ENCODE measurements at places on chromosomes 12 and 14.

GRCh38 chr12:66756631-66757030, 77.8 kb upstream of the GRIP1 start:
- DNase-seq: no peak

GRCh38 chr12:41552588-41552987, 364.5 kb downstream of the PDZRN4 start:
- DNase-seq: no peak

GRCh38 chr14:70622111-70622712, 19.5 kb upstream of the TTC9 start:
- DNase-seq: no peak

- DNase-seq: no peak
These were observed 164.2 kb downstream of the CALM1 start for GRCh38 chr14:90560991-90561390.

DNA sequence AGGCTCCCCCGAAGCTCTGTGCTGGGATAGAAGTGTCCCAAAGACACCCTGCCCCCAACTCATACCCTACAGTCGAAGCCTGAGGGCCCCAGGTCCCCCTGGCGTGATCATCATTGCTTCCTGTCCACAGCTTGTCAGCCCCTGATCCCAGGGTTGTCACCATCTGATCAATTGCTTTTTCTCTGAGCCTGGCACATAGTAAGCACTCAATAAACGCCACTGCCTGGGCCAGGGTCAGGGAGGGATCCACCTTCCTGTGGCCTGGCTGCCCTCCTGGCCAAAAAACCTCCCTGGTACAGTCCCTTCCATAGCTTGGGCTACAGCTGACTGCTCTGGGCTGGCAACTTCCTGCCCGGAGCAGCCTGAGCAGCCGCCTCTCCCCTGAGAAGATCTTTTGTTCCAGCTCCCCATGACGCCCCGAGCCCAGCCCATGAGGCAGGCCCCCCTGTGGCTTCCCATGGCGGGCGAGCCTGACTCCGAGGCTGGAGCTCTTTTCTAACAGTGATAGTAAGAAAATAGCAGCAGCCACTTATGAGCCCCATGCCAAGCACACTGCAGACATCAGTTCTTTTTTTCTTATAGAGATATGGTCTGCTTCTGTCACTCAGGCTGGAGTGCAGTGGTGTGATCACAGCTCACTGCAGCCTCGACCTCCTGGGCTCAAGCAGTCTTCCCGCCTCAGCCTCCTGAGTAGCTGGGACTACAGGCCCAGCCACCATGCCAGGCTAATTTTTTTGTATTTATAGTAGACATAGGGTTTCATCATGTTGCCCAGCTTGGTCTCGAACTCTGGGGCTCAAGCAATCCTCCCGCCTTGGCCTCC, 6.5 kb downstream of the SH2B3 start:
- no peak for DNase-seq

- DNase-seq: no peak
These were observed 33.5 kb downstream of the PTPRO start for GRCh38 chr12:15355766-15356165.

- DNase-seq: no peak
These were observed 399.9 kb downstream of the FOXG1 start for GRCh38 chr14:29166507-29166906.

- no peak for DNase-seq
These were observed 11.7 kb downstream of the ITGA5 start for GRCh38 chr12:54407183-54407905.

GRCh38 chr12:24864796-24865125, 84.1 kb downstream of the BCAT1 start:
- DNase-seq: no peak

GRCh38 chr14:37230551-37231194, 32.9 kb downstream of the MIPOL1 start:
- no peak for DNase-seq

GRCh38 chr12:68324531-68324930, 7.6 kb downstream of the MDM1 start:
- DNase-seq: no peak

GRCh38 chr14:59098377-59098776, 90.1 kb upstream of the DAAM1 start:
- peak; percentile 65 for DNase-seq

- no peak for DNase-seq
These were observed 710.4 kb upstream of the FLRT2 start for GRCh38 chr14:84819528-84819927.

All from SJSA1 (cell line).